Activated naive CD4-positive, alpha-beta T cell treated with anti-CD3 and anti-CD28 coated beads for 36 hours (primary cell): ENCODE measurements at places on chromosomes 5 and 9. TPM values are rescaled to one million over a fixed set of nuclear protein-coding genes. Genes with fewer than 3 reads are reported as not detected.

- DNase-seq = peak; percentile 71
- H3K4me1 ChIP-seq = peaks cover 87% of the 10 kb centered on the region
- H3K4me3 ChIP-seq = no peak overlapping the region
- peaks cover 9% of the 10 kb centered on the region for H3K36me3 ChIP-seq
Observed at GRCh38 chr5:6729386-6730310, 16.4 kb downstream of the TENT4A start.

DNA sequence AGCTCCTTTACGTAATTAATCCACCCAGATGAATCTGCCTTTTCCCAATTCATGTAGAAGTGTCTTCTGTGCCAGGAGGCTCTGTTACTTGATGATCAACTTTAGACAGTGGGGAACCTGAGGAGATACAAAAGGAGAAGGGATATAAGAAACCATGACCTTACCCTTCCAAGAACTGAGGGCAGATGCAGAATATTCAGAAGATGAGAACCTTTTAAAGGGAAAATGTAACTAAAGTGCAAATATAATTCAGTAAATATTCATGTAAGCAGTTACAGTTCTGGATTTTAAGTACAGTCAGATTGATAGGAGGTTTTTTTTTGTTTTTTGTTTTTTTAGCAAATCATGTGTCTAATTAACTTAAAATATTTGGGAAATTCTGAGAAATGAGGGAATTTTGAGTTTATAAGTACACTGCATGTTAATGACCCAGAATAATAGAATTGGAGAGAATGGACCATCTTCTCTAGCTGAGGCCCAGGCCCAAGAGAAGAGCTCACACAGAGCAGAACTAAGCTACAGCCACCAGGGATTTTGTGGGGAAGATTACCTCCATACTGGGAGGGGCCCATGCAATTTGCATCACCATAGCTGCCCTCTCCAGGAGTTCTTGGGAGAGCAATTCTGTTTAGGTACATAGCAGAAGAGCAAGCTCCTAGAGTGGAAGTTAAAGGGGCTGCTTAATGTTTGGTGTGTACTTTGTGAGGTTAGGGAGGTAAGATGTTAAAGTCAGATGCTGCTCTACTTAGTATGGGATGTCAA, 61.5 kb downstream of the SV2C start:
- DNase-seq = no peak
- no peak overlapping the region for H3K27ac ChIP-seq
- no peaks in the 10 kb centered on the region for H3K36me3 ChIP-seq
- no peaks in the 10 kb centered on the region for H3K4me1 ChIP-seq
- no peak overlapping the region for H3K4me3 ChIP-seq

- no peaks in the 10 kb centered on the region for H3K4me1 ChIP-seq
- H3K27me3 ChIP-seq = peaks cover 15% of the 10 kb centered on the region
- H3K36me3 ChIP-seq = no peaks in the 10 kb centered on the region
- no peak for DNase-seq
- no peak overlapping the region for H3K27ac ChIP-seq
Observed at GRCh38 chr5:159951387-159951786, 35.1 kb downstream of the ADRA1B start.

DNA sequence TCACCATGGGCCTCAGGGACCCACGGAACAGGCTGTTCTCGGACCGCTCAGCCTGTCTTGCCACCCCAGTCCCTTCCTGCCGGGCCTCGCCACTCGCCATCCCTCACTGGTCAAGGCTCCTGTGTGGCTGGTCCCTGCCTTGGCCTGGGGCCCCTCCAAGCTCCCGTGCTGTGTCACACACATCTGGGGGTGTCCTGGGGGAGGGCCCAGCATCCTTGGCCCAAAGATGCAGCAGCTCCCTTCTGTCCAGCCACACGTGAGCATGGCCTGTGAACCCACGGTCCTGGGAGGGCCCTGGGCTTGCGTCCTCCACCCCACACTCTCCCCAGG, 425 bp upstream of the EGFL7 start:
- peaks cover 13% of the 10 kb centered on the region for H3K4me1 ChIP-seq
- H3K4me3 ChIP-seq = no peak overlapping the region
- no peak for DNase-seq

DNA sequence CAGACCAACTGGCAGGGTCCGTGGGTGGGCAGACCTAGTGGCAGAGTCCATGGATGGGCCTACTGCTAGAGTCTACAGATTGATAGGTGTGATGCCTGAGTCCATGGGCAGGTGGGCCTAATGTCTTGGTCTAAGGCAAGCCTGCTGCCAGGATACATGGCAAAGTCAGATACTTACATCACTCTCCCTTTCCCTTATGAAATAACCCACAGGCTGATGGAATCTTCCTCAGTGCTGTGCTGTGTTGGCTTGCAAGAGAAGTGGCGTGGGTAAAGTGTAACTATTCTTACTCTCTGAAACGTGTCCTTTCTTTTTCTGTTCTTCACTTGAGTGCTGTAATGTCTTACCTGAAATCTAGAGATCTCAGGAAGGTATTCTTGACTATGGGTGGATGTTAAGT, 67.3 kb upstream of the ADRB2 start:
- no peak overlapping the region for H3K27ac ChIP-seq
- no peaks in the 10 kb centered on the region for H3K36me3 ChIP-seq
- H3K4me1 ChIP-seq = no peaks in the 10 kb centered on the region
- peaks cover 20% of the 10 kb centered on the region for H3K27me3 ChIP-seq
- no peak for DNase-seq
- H3K4me3 ChIP-seq = no peak overlapping the region

DNA sequence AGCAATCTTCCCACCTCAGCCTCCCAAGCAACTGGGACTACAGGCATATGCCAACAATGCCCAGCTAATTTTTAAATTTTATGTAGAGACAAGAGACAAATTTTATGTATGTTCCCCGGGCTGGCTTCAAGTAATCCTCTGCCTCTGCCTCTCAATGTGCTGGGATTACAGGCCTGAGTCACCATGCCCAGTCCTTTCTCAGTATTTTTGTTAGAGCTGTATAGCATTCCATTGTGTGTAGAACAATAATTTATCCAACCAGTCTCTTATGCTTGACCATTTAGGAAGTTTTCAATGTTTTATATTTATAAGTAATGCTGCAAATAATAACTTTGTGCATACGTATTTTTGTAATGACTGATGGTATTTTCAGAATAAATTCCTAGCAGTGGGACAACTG, 38.9 kb upstream of the CTXN3 start:
- H3K36me3 ChIP-seq = no peaks in the 10 kb centered on the region
- DNase-seq = no peak
- H3K4me1 ChIP-seq = no peaks in the 10 kb centered on the region
- no peaks in the 10 kb centered on the region for H3K27me3 ChIP-seq

DNA sequence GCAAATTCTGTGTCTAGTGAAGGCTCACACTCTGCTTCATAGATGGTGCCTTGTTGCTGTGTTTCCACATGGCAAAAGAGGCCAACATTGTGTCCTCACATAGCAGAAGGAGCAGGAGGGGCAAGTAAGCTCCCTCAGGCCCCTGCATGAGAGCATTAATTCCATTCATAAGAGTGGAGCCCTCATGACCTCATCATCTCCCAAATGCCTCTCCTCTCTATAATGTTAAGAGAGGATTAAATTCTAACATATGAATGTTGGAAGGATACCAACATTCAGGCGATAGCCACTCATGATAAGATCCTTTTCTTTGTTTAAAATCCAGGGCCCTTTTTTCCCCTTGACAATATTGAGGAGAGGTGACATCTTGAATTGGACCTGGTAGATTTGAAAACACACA, 35.2 kb upstream of the PAM start:
- DNase-seq = no peak
- H3K4me1 ChIP-seq = peaks cover 5% of the 10 kb centered on the region
- H3K4me3 ChIP-seq = no peak overlapping the region

DNA sequence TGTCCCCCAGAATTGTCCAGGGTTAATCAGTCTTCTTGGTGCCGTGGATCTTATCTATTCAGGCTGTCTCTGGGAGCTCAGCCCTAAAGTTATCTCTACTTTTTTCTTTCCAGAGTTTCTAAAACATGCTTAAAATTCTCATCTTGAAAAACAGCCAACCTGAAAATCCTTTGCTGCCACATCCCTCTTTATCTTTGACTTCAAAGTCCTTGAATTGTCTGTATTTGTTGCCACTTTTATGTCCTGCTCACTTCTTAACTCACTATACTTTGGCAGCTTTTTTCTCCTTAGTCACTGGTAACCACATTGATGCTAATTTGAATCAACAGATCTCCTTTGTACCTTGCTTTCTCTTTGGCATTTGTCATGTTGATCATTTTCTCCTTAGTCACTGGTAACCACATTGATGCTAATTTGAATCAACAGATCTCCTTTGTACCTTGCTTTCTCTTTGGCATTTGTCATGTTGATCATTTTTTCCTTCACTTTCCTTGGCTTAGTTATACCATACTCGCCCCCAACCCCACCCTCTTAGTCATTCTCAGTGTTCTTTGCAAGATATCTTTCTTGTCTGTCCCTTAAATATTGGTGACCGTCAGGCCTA, 8.5 kb downstream of the DMXL1 start:
- H3K27ac ChIP-seq = peak overlapping the region; percentile 54
- DNase-seq = peak; percentile 59
- H3K36me3 ChIP-seq = peaks cover 3% of the 10 kb centered on the region
- peaks cover 52% of the 10 kb centered on the region for H3K4me1 ChIP-seq
- H3K27me3 ChIP-seq = no peaks in the 10 kb centered on the region

DNA sequence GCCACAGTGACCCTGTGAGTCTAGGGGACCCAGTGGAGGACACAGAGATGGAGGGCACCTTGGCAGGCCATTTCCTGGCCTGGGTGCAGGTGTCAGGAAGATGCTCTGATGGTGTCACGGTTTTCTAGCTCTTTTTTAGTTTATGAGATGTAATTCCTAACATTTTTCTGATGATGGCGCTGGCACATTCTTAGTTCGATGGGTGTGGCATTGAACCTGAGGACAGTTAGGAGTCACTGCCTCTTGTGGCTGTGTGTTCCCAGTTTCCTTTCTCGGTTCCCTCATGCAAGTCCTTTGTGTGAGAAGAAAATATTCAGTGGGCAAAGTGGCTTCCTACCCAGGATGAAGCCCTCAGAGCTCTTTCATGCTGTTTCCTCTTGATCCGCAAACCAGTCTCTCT, 129.4 kb upstream of the ICE1 start:
- H3K27ac ChIP-seq = no peak overlapping the region
- H3K36me3 ChIP-seq = no peaks in the 10 kb centered on the region
- H3K4me1 ChIP-seq = no peaks in the 10 kb centered on the region
- no peak for DNase-seq

The EXD3 gene
- total RNA-seq = 12.7 TPM

The NMUR2 gene
- not detected for total RNA-seq
